ENCODE measurements at places on chromosomes 2 and 18.

DNA sequence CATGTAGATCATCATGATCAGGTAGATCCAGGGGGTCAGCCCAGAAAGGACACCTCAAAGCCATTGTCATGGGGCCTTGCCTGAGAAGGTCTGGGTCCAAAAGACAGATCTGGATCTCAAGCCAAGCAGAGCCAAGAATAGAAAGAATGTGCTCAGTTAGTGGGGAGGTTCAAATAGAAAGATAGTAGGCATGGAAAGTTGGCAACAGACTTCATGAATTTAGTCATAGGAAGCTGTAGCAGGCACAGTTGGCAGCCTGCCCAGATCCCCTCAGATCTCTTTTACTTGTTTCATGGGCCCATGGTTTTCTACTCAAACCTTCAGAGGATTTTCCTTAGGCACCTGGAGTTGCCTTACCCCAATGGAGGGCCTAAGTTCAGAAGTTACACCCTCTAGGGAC is 767.0 kb downstream of the SLC4A3 start:
- no peak for DNase-seq

- no peak for DNase-seq
Measured at GRCh38 chr18:10912790-10913545, 236.4 kb downstream of the PIEZO2 start.

- DNase-seq, result no peak
Measured at GRCh38 chr2:184689638-184690037, 91.3 kb downstream of the ZNF804A start.

- peak; percentile 67 for DNase-seq
Measured at GRCh38 chr2:237968048-237968862, 1.4 kb downstream of the UBE2F start.

GRCh38 chr2:19753314-19753713 is 148.5 kb downstream of the TTC32 start:
- no peak for DNase-seq

- DNase-seq, result no peak
Measured at GRCh38 chr18:8559612-8560186, 49.5 kb upstream of the RAB12 start.

DNA sequence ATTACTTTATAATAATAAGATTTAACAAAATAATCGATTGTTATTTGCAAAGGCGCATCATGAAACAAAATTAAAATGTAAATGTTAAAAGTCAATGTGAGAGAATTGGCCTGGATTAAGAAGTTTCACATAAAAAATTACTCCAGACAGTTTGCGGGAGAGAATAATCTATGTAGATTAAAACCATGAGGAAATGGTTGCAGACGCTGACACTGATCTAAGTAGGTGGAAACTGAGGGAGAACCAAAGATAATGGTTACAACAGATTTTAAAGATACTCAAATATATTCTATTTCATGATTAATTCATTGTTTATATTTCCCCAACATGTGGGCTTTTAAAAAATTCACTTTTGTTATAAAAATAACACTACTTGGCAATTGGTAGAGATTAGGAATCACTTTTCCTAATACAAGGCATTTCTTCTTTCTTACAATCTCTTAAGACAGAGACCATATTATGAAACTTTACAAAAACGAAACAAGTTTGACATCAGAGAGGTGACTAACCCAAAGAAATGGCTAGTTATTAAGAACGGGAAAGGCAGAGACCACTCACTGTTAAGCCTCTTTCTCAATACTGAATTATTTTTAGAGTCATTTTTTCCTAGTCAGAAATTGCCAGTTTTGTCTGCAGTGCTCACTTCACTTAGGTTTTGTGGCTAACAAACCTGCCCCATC is 1.6 kb downstream of the KANSL1L start:
- DNase-seq, result peak; percentile 5

DNA sequence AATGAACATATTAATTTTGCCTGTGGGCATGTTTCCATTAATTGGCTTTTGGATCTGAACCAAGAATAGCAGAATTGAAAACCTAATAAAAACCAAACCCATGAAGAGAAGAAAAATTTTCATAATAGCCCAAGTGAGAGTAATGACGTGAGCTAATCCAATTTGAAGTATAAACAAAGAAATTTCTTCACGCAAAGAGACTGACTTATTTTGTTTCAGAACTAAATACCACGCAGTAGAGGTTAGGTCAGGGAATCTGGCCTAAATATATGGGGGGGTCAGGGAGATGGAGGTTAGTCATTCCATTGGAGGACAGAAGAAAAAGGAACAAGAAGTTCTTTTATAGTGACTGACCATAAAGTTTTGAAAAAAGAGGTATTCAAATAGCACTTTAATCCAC is 94.1 kb upstream of the CYP1B1 start:
- DNase-seq, result no peak

GRCh38 chr2:98769784-98770183 is 38.9 kb upstream of the MGAT4A start:
- DNase-seq, result peak; percentile 48

GRCh38 chr2:39289609-39290008 is 45.8 kb upstream of the CDKL4 start:
- no peak for DNase-seq

GRCh38 chr2:223787358-223787757 is 50.0 kb downstream of the AP1S3 start:
- DNase-seq, result no peak

DNA sequence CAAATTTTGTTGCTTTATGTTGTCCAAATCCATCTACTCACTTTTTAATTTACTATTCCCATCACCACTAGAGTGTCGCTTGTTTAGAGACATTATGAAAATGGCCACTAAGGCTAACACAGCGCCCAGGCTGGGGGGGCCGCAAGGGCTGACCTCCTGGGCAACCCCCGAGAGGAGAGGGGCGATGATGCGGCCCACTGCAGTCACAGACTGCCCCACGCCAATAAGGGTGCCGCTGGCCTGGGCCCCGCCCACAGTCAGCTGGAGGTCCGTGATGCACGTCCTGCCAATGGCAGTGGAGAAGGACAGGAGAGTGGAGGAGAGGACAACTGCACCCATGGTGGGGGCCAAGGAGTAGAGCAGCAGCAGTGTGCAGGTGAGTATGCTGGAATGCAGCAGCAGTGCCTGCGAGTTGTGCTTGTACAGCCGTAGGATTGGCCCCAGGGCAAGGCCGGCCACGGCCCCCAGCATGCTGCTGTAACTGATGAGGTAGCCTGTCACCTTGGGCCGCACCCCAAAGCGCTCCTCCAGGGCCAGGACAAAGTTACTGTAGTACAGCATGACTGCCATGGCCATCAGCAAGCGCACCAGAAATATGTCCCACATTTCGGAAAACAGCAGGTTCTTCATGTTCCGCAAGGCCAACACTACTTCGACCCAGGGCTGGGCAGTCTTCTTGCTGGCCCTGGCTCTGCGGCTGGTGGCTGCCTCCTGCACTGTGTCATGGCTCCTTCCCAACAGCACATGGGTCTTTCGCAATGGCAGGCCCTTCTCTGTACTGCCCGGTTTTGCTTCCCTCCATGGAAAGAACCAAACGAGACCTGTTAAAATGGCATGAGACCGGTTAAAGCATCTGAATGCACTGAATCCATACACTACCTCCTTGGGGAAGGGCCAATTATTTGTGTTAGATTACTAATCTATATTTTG is 43.2 kb upstream of the TMEM182 start:
- no peak for DNase-seq

DNA sequence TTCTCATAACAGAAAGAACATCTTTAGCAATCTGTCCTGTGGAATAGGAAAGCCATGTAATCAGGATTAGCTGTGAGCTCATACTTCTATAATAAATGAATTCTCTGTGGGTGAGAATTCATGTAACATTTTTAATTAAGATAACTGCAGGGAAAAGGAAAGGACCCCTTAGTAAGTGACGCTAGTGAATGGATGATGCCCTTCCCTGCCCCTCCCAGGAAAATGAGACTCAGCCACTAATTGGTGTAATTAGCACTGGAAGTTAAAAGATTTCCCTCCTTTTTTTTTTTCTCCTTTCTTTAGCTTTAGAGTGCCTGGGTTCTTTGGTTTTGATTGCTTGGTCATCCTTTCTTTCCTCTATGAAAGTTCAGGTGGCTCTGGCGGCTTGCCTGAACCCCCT is 90.3 kb downstream of the VWA3B start:
- no peak for DNase-seq

DNA sequence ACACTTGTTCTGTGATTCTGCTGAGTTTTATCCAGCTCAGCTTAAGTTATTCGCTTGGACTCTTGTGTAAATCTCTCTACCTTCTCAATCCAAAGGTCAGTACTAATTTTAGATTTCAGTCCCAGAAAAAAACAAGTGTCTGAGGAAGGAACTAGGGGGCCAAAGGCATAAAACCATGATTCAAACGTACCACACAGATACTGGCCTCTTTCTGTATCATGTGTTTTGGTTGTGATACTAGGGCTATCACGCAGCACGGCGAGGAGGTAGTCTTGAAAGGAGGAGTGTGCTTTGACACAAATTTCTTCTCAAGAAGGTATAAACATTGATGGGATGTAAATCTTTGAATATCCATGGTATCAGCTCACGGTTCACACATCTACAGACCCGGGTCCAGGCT is 8.3 kb downstream of the SERPINE2 start:
- no peak for DNase-seq

DNA sequence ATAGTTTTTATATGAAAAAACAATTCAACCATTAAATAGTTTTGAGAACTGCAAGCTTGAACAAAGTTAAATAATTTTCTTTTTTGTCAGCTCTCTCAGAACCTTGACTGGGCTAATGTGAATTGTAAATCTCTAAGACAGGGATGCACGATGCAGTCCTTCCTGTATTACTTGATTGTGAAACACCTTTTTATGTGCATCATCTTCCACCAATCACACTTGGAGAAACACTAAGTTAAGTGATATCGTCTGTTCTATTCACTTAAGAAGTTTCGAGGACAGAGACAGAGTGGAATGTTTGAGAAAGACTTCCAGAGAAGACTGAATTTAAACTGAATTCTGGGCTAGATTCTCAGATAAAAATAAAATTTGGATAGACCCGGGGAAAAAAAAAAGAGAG is 238.2 kb downstream of the MREG start:
- DNase-seq, result no peak

DNA sequence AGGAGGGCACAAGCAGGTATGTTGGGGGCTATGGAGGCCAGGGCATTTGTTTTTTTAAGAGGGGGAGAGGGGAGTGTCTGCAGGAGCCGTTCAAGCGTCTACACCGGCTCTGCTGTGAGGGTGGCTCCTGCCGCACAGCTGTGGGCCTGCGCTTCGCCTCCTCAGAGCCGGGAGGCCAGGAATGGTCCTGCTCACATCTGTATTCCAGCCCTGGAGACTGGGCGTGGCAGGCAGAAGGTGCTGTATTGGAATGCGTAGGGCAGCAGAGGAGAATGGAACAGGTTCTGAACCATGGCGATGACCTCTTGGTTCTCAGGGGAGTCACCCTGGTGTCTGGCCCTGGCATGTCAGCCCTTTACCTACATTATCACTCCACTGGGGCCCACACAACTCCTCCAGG is 26.8 kb upstream of the INHBB start:
- DNase-seq, result no peak

GRCh38 chr2:178592655-178593054 is 112.4 kb downstream of the PLEKHA3 start:
- no peak for DNase-seq

GRCh38 chr2:127776122-127776780 is 34.7 kb downstream of the WDR33 start:
- DNase-seq, result no peak

GRCh38 chr18:79890674-79891073 is 60.8 kb downstream of the SLC66A2 start:
- DNase-seq, result no peak

DNA sequence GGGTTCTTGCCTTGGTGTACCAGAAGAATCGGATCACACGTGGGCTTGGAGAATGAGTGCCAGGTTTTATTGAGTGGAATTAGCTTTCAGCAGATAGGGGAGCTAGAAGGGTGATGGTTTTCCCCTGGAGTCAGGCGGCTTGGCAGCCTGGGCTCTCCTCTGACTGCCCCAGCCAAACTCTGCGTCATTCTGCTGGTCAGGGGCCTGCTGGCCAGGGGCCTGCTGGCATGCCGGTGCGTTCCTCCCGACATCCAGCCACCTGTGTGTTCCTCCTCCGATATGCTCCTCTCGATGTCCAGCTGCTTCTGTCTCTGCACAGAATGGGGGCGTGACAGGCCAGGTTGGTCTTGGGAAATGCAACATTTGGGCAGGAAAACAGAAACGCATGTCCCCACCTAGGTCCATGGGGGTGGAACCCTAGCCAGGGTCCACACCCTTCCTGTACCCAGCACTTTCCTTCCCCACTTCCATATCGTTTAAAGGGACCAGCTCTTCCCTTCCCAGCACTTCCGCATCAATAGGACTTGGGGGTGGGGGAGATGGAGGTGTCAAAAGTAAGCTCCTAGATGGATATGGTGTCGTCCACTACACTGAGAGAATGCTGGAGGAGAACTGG is 85.3 kb downstream of the VWA3B start:
- DNase-seq, result no peak

DNA sequence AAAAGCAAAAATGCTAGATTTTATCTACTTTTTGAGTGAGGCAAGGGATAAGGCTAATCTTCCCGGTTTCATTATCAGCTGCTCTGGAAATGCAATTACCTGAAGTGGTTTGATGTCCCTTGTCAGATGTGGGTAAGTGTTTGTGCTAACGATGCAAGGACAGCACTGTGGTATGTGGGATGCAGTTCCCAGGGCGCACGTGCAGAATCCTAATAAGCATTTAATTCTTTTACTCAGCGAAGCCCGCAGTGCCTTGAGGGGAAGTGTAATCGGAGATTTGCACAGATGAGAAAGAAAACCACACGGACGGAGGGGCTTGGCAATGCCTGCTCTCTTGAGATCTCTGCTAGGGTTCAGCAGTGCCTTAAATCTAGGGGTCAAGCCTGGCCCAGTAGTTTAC is 108.5 kb upstream of the LYPD6 start:
- DNase-seq, result no peak

- DNase-seq, result no peak
Measured at GRCh38 chr2:143906850-143907249, 613.1 kb downstream of the ZEB2 start.

DNA sequence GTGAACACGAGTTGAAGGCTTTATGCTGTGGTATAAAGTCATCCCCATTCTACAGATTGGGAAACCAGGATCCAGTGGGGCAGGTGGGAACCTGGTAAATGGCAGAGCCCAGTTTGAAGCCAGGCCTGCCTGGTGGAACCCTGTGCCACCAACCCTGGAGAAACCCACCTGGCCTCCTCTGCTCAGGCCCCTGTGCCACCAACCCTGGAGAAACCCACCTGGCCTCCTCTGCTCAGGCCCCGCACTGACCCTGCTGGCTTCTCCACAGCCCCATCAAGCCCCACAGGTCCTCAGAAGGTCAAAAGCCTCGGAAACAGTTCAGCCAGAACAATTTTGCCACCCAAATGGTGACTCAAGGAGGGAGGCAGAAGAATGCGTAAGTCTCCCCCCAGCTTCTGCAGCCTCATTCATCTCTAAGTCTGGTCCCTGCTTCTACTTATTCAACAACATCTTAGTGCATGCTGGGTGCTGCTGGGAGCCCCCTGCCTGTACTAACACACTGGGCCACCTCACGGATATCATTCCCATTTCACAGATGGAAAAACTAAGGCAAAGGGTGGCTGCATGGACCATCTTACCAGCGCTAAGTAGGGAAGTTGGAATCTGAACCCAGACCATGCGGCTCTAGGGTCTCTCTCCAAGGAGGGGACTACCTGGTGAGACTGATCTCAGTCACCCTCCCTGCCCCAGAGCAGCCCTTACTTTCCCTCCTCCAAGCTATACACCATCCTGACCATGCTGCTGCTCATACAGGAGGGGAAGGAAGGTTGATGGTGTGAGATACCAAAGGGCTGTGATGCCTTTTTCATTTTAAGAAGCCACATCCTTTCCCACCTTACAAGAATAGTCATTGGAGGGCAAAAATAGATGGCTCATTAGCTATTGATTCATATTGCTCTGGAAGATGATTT is 93.7 kb upstream of the ID2 start:
- DNase-seq, result peak; percentile 34

Measured in CD4-positive, alpha-beta T cell treated with Interleukin-12 subunit alpha and Interleukin-12 subunit beta, for 1 hour (primary cell).